ENCODE measurements at places on chromosomes 4 and X.

GRCh38 chrX:150459196-150459595 lies 96.1 kb downstream of the MAMLD1 start:
- DNase-seq, result no peak

- DNase-seq, result no peak
Observed at GRCh38 chr4:109321232-109321631, 18.8 kb upstream of the COL25A1 start.

DNA sequence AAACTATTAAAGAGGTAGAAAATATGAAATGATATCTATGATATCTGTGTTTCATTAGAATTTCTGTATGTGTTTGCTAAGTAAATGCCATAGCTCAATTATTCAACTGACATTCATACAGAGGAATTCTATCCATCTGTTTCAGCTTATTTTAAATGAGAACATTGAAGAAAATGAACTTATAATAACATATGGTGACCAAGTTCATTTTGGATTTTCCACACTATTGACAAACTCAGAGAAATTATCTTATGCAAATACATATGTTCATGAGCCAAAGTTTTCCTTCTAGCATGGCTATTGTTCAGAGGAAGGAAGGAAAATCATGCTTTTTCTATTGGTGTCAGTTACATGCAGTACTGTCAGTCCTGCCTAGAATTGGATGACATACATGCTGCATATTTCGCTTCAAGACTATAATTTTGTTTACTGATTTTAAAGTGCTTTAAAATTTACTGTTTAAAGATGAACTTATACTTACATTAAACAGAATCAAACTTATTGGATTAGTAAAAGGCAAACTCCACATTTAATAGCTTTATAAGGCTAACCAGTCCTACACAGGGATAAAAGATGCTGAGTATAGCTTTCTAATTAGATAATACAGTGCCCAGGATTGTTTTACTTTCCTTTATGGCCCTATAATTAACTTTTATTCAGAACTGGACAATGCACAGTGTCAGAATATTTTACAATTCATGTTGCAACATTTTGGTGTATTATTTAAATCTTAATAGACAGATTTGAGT lies 646.2 kb downstream of the TRAM1L1 start:
- DNase-seq, result no peak

GRCh38 chrX:139877710-139878414 lies 55.0 kb downstream of the ATP11C start:
- no peak for DNase-seq

- peak; percentile 37 for DNase-seq
Observed at GRCh38 chrX:129737916-129738315, 863 bp upstream of the XPNPEP2 start.

DNA sequence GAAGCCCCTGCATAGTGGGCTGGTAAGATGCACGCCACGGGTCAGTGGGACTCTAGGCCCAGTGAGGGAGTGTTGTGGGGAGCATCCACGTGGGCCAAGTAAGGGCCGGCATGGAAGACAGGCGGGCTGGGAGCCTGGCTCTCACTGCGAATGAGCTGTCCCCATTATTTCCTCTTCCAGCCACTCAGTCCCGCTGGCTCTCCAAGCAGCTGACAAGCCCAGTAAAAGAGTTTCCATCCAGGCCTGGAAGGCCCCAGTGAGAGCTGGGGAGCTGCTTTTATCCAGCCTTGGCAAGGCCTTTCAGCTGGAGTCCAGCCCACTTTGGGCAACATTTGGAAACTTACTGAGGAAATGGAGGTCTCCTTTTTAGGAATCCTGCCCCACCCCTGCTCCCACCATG lies 24.9 kb downstream of the APLN start:
- no peak for DNase-seq

- DNase-seq, result no peak
Observed at GRCh38 chr4:186642530-186642929, 81.1 kb downstream of the FAT1 start.
